ENCODE measurements at places on chromosomes 3 and 15. TPM values are rescaled to one million over a fixed set of nuclear protein-coding genes. Genes with fewer than 3 reads are reported as not detected.

GRCh38 chr3:178439504-178439903 is 96.7 kb upstream of the KCNMB2 start:
- no peaks in the 10 kb centered on the region for H3K4me1 ChIP-seq
- peak; percentile 16 for DNase-seq
- H3K4me3 ChIP-seq: no peak overlapping the region
- no peak overlapping the region for H3K27ac ChIP-seq

- H3K27ac ChIP-seq: no peak overlapping the region
- H3K27me3 ChIP-seq: no peaks in the 10 kb centered on the region
- H3K4me3 ChIP-seq: no peak overlapping the region
- DNase-seq: no peak
- H3K4me1 ChIP-seq: no peaks in the 10 kb centered on the region
- no peaks in the 10 kb centered on the region for H3K36me3 ChIP-seq
Measured at GRCh38 chr15:91891788-91892345, 38.4 kb downstream of the SLCO3A1 start.

TNK2 gene
- total RNA-seq: 71.6 TPM

GRCh38 chr3:149468504-149469212 is 5.8 kb upstream of the TM4SF4 start:
- H3K36me3 ChIP-seq: no peaks in the 10 kb centered on the region
- no peaks in the 10 kb centered on the region for H3K27me3 ChIP-seq

DNA sequence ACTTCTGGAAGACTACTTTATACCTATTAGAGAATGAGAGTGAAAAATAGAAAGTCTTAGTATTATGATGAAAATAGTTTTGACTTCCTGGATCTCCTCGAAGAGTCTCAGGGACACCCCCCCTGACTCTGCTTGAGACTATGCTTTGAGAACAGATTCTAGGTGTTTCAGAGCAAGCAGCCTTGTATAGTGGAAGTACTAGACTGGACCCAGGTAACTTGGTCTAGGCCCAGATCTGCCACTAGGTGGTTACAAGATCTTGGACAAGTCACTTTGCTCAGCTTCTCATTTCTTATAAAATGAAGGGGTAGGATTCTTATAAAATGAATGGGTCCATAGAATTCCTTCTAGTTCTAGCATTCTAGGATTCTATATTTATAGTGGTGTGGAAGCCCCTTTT is 9.1 kb downstream of the ABHD5 start:
- no peaks in the 10 kb centered on the region for H3K4me1 ChIP-seq
- H3K27me3 ChIP-seq: no peaks in the 10 kb centered on the region
- no peak overlapping the region for H3K27ac ChIP-seq
- H3K4me3 ChIP-seq: no peak overlapping the region

GRCh38 chr15:67134871-67135492 is 69.6 kb downstream of the SMAD3 start:
- H3K4me3 ChIP-seq: no peak overlapping the region
- H3K27me3 ChIP-seq: no peaks in the 10 kb centered on the region
- no peak for DNase-seq
- H3K36me3 ChIP-seq: no peaks in the 10 kb centered on the region
- peaks cover 85% of the 10 kb centered on the region for H3K4me1 ChIP-seq

CFAP20DC gene
- 1.9 TPM for total RNA-seq

PIK3CA gene
- 25.6 TPM for total RNA-seq

USP8 gene
- total RNA-seq: 47.0 TPM

DNA sequence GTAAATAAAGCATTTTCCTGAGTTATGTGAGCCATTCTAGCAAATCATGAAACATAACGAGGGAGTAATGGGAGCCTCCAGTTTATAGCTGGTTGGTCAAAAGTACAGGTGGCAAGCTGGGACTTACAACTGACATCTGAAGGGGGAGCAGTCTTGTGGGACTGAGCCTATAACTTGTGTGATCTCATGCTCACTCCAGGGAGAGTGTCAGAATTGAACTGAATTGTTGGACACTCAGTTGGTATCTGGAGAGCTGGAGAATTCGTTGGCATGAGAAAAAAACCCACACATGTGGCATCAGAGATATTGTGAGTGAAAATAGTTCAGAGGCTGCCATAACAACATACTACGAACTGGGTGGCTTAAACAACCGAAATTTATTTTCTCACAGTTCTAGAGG is 22.8 kb upstream of the DENND6A start:
- no peak for DNase-seq
- H3K36me3 ChIP-seq: no peaks in the 10 kb centered on the region
- no peak overlapping the region for H3K27ac ChIP-seq
- H3K27me3 ChIP-seq: no peaks in the 10 kb centered on the region
- H3K4me1 ChIP-seq: no peaks in the 10 kb centered on the region
- H3K4me3 ChIP-seq: no peak overlapping the region

DNA sequence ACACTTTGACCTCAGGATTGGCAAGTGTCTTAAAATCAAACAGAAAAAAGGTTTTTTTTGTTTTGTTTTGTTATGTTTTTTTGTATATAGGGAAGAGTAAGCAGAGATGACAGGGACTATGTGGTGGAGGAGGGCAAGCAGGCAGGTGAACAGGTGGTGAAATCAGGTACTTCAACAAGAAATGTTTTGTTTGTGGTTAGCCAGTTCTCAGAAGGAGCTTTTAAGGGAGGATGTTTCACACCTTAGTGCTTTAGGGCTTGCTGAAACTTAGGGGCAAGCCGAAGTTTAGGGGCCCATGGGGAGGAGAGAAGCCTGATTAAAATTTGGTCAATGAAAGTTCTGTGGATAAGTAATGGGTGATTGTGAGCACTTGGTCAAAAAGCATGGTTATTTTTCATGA is 370.7 kb upstream of the SLCO3A1 start:
- H3K36me3 ChIP-seq: no peaks in the 10 kb centered on the region
- no peak overlapping the region for H3K4me3 ChIP-seq
- DNase-seq: no peak
- H3K27me3 ChIP-seq: no peaks in the 10 kb centered on the region
- no peak overlapping the region for H3K27ac ChIP-seq

IL20RB gene
- 1.6 TPM for total RNA-seq

GRCh38 chr3:5190147-5190791 is 2.8 kb downstream of the EDEM1 start:
- H3K4me1 ChIP-seq: peaks cover 36% of the 10 kb centered on the region
- no peak overlapping the region for H3K4me3 ChIP-seq
- no peaks in the 10 kb centered on the region for H3K36me3 ChIP-seq
- H3K27me3 ChIP-seq: no peaks in the 10 kb centered on the region
- no peak for DNase-seq
- H3K27ac ChIP-seq: no peak overlapping the region

GRCh38 chr15:73745073-73745472 is 8.1 kb downstream of the INSYN1 start:
- H3K4me1 ChIP-seq: no peaks in the 10 kb centered on the region
- no peak for DNase-seq
- no peak overlapping the region for H3K4me3 ChIP-seq
- H3K27ac ChIP-seq: no peak overlapping the region
- peaks cover 3% of the 10 kb centered on the region for H3K27me3 ChIP-seq

LRRC2 gene
- 0.39 TPM for total RNA-seq

DNA sequence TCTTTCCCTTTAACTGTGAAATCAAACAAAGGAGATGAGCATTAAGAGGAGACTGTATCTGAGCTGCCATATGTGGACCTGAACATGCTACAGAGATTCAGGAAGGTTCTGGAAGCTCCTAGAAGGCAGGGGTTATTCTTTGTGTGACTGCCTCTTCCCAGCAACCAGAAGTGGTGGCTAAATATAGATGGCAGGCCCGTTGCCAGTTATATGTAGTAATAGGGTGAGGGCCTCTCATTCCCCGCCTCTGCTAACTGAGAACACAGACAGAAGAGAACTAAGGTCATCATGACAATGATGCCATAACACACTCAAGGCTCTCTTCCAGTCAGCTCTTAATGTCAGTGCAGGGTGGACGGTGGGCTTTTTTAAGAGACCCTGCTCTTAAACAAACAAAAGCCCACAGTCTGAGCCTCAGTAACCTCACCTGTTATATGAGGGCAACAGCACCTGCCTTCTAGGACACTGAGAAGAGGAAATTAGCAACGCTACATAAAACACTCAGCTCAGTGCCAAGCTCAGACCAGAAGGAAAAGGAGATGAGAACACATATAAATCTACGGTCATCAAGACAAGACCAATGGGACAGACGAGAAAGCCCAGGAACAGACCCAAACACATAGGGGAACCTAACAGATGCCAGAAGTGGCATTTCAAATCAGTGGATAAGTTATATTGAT is 22.3 kb downstream of the CFAP92 start:
- H3K4me1 ChIP-seq: no peaks in the 10 kb centered on the region
- H3K27me3 ChIP-seq: peaks cover 2% of the 10 kb centered on the region
- H3K4me3 ChIP-seq: no peak overlapping the region
- no peak for DNase-seq
- H3K27ac ChIP-seq: no peak overlapping the region

- H3K27me3 ChIP-seq: no peaks in the 10 kb centered on the region
- H3K4me1 ChIP-seq: peaks cover 8% of the 10 kb centered on the region
- H3K36me3 ChIP-seq: peaks cover 3% of the 10 kb centered on the region
Measured at GRCh38 chr3:195240171-195240701, 30.7 kb downstream of the XXYLT1 start.

DNA sequence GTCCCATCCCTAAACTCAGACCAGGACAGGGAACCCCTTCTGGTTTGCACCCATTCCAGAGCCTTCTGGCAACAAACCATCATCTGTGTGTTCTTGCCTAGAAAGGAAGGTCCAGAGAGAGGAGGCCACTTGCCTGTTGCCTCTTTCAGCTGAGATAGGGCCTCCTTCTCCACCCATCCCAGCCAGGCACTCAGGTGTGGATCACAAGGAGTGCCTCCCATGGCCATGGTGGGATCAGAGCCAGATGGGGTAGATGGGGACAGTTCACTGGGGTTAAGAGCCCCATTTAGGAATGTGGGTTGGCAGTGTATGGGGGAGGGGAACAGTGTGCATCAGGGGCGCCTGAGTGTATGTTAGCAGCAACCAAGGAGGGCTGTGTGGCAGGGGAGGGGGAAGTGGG is 8.9 kb upstream of the CTDSPL start:
- DNase-seq: no peak
- peaks cover 4% of the 10 kb centered on the region for H3K4me1 ChIP-seq
- no peaks in the 10 kb centered on the region for H3K36me3 ChIP-seq
- H3K4me3 ChIP-seq: no peak overlapping the region
- no peak overlapping the region for H3K27ac ChIP-seq

- H3K27me3 ChIP-seq: no peaks in the 10 kb centered on the region
- H3K36me3 ChIP-seq: no peaks in the 10 kb centered on the region
- peak overlapping the region; percentile 19 for H3K27ac ChIP-seq
- peaks cover 16% of the 10 kb centered on the region for H3K4me1 ChIP-seq
- DNase-seq: no peak
- no peak overlapping the region for H3K4me3 ChIP-seq
Measured at GRCh38 chr15:33125894-33126537, 68.5 kb downstream of the FMN1 start.

APOD gene
- total RNA-seq: 1.8 TPM

- no peak overlapping the region for H3K4me3 ChIP-seq
- H3K4me1 ChIP-seq: no peaks in the 10 kb centered on the region
- DNase-seq: peak; percentile 57
- H3K27ac ChIP-seq: no peak overlapping the region
- H3K27me3 ChIP-seq: peaks cover 2% of the 10 kb centered on the region
Measured at GRCh38 chr3:45210308-45211041, 15.6 kb downstream of the TMEM158 start.

DNA sequence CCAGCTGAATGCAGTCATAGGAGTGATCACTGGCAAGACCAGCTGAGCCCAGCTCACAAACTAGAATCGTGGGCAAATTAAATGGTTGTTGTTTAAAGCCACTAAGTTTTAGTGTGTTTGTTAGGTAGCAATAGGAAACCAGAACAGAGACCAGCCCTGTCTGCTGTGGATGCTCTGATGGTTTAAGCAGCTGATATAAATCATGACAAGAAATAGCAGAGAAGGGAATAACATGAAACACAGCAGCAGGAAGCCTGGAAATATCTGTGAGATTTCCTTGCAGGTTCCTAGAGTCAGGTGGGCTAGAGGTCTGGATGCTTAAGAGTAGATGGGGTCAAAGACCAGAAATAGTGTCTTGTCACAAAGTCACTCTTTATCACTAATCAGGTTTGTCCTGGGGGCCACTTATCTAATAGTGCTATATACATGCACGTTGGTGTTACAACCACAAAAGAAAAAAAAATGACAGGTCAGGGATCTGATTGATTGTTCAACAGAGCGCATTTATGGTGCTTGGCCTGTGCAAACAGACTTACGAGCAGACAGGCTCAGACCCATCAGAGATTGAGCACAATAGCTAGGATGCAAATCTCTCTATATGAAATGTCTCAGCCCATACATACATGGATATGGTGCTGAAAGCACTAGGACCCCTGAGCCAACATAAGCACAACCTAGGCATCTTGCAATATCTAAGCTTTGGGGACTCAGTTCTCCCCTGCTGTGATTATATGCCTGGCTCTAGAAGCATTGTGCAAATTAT is 967.7 kb downstream of the AGBL1 start:
- no peaks in the 10 kb centered on the region for H3K4me1 ChIP-seq
- no peak overlapping the region for H3K4me3 ChIP-seq
- no peak overlapping the region for H3K27ac ChIP-seq
- DNase-seq: no peak

DNA sequence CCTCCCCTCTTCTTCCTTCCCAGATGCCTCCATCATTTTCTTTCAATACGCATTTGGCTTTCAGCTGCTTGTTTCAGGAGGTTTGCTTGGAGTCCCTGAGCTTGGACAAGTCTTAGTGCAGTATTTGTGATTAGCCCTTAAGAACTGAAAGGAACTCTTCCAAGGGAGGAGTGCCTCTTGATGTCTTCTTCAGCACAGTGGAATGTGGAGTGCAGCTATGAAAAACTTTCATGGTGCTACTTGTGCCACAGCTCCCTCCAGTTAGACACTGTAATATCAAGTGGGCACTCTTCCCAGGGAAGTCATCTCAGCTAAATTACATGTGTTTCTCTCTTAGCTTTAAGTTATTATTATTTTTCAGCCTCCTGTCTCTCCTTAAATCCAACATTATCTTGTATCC is 173.1 kb downstream of the NECTIN3 start:
- no peaks in the 10 kb centered on the region for H3K4me1 ChIP-seq
- no peak overlapping the region for H3K27ac ChIP-seq
- no peak overlapping the region for H3K4me3 ChIP-seq
- no peak for DNase-seq
- H3K27me3 ChIP-seq: no peaks in the 10 kb centered on the region

Data from endothelial cell of umbilical vein (primary cell).